Stimulated activated CD4-positive, alpha-beta T cell treated with anti-CD3 and anti-CD28 coated beads, Interleukin-2, amount 100 ng/mL, for 24 hours (primary cell): ENCODE measurements at places on chromosomes 3 and 15.

DNA sequence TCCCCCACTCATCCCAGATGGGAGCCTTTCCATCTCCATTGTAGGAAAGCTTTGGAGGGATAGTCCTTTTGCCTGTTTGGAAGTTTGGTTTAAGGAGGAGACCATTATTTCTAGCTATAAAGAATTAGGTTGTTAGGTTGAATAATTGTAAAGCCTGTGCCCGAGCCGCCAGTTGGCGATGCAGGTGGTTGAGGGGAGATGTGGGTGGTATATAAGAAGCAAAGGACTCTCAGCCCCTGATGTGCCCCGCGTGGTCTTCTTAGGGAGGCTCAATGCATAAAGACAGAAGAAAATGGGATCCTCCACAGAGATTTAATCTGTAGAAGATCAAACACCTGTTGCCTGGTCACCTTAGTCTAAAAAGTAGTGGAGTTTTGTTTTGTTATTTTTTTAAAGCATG lies 55.7 kb downstream of the CHDH start:
- DNase-seq: no peak

GRCh38 chr3:42229266-42229941 lies 36.6 kb downstream of the CCK start:
- no peak for DNase-seq

DNA sequence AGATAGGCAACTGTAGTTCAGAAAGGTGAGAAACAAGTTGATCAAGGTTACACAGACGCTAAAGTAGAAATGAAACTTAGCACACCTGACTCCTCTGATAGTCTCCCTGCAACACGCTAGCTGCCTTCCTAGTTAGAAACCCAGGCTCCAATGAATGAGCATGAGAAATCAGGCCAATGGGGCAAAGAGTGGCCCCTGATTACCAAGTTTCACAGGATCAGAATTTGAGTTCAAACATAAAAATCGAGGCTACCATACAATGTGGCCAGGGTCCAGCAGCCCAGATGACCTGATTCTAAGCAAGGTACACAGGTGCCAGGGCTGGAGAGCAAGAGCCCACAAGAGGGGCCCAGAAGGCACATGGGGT lies 7.7 kb downstream of the PLD1 start:
- DNase-seq: no peak

- DNase-seq: no peak
These were observed 77.4 kb downstream of the LRRFIP2 start for GRCh38 chr3:37096975-37097374.

- no peak for DNase-seq
These were observed 358.9 kb downstream of the RBMS3 start for GRCh38 chr3:29639578-29640290.

- DNase-seq: no peak
These were observed 95.2 kb downstream of the AQP9 start for GRCh38 chr15:58233341-58233740.

- DNase-seq: no peak
These were observed 185.3 kb upstream of the UBE2E2 start for GRCh38 chr3:23017801-23018200.

DNA sequence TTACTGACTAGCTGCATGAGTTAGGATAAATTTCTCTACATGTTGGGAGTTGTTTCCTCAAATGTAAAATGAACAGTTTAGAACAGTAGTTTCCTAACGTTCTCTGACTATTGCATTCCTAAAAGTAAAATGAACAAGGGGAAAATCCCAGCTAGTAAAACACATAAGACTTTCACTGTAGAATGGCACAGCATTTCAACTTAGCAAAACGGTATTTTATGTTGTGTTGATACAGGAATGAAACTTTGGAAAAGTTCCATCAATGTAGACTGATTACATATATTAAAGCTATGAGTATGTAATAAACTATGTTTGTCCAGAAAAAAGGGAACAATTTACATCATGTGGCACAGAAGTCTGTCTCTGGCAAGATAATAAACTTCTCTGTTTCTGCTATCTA lies 297.4 kb upstream of the EPHA3 start:
- DNase-seq: no peak

- DNase-seq: no peak
These were observed 10.1 kb upstream of the RBM5 start for GRCh38 chr3:50078622-50079021.

DNA sequence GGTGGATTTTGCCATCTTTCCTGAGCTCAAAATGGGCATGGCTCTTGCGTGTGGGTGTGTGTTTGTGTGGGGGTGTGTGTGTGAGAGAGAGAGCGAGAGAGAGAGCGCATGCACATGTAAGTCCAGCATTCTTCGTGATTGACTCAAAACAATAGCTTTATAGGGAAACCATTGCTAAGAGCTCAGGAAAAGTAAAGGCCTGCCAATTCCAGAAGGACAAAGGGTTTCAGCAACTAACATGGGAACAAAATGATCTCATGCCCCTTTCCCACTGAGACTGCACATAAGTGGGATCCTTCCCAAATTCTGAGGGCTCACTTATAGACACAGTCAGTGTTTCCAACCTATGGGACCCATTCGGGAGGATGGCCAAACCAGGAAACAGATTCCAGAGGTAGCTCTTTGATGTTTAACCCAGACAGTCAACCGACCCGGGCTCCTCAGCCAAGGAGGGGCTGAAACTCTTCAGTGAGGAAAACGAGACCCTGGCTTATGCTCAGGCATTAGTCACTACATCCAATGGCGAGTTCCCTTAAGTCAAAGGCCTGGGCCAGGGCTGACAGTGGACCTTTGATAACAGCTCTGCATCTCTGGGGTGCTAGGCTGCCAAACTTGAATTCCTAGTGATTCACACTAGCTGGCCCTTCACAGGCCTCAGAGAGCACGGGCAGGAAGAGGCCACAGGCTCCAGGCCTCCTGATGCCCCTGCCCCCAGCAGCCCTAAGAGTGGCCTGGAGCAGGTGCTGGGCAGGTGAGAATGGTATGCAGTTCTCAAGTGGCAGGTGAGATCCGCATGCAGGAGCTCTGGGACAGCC lies 305.0 kb upstream of the C2CD4B start:
- DNase-seq: no peak

- DNase-seq: no peak
These were observed 28.4 kb upstream of the PIK3CB start for GRCh38 chr3:138862924-138863775.

DNA sequence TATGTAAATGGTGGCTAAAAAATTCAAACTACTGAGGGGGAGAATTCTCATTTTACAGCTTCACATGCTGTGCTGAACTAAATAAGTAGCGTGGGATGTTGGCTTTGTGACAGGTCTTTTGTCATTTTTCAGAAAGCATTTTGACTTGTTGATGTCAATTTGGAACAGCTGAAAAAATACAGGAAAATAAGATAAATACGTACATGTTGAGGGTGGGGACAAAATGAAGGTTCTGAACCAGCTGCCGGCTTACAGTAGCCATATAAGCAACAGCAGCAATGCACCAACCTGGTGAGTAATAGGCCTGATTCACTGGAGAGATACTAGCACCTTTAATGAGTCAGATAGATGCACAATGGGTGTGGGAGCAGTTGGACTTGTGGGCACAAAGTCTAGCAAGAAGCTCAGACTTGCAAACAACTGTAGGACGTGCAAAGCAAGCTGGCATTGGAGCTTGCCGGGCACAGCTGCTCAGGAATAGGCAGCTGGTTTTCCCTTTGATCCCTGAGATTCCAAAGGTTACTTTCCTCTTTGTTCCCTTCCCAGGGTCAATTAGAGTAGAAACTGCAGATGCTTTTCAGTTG lies 12.9 kb downstream of the B3GNT5 start:
- peak; percentile 49 for DNase-seq

- DNase-seq: no peak
These were observed 102.5 kb downstream of the PDCD6IP start for GRCh38 chr3:33900809-33901505.

DNA sequence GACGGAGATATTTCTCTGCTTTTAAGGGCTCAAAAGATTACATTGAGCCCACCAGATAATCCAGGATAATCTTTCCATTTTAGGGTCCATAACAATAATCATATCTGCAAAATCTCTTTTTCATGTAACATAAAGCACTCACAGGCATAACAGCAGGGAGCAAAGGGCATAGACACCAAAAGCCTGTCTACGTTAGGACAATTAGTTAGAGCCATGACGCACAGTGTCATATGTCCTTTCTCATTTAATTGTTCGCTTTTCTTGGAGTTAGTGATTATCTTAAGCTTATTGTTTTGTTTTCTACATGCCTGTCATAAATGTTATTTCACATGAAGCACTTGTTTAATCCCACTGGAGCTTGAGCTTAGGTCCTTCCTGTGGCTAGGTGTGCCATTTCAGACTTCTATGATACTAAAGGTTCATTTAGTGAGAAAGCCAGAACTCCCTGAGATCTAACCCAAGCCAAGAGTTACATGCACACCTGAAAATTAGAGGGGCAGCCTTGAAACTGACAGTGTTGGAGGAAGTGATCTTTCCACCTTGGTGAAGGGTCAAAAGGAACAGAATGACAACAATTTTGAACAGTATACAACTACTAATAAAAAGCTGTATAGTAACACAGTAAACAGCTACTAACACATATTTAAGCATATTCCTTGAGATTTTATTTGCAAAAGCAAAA lies 11.7 kb upstream of the HHATL start:
- no peak for DNase-seq

DNA sequence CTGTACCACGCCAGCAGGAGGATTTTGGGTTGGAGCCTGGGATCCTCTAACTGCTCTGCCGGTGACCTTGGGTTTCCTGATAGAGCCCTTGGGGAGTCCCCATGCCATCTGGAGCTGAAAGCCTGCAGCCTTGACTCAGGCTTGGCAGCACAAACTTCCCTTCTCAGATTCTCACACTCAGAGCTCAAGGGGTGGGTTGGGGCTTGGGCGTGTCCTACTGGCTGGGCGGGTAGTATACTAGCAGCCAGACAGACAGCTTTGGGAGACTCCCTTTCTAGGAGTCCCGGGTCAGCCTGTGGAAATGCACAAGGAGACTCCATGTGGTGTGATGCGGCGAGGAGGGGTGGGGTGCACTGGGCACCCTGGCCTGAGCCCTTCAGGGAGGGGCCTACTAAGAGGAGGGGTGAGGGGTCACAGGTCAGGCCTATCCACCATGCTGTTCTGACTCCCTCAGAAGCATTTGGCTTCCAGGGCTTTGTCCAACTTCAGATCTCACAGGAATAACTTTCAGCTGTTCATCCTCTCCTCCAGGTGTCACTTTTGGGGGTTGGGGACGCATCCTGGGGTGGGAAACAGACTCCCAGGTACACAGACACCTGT lies 21.6 kb upstream of the PLXNA1 start:
- DNase-seq: no peak

GRCh38 chr15:77291107-77291506 lies 128.8 kb downstream of the PEAK1 start:
- no peak for DNase-seq

- DNase-seq: no peak
These were observed 76.0 kb upstream of the DCBLD2 start for GRCh38 chr3:98977520-98977919.

DNA sequence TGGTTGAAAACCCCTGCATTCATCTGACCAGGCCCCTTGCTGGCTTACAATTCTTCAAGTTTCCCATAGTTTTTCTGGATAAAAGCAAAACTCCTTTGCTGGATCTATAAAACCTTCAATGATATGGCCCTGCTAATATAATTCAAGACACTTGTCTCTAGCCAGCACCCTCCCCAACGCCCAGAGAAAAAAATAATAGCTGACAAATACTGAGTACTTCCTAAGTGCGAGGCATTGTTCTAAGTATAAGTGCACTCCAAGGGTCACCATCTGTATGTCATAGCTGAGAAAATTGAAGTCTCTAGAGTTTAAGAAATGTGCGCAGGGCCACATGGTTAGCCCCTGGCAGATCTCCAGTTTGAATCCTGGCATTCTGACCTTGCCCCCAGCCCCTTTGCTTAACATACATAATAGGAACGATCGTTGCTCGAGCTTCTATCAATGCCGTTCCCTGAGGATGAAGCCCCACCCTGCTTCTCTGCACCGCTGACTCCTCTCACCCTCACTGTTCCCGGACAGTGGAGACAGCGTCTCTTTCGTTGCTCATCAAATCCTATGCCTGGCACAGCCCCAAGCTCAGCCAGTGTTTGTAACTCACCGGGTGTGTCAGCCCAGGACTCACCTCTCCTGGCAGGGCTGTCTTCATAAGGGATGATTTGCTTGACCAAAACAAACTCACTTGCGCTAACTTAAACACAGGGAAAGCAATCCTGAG lies 377.1 kb upstream of the PROK2 start:
- DNase-seq: no peak

DNA sequence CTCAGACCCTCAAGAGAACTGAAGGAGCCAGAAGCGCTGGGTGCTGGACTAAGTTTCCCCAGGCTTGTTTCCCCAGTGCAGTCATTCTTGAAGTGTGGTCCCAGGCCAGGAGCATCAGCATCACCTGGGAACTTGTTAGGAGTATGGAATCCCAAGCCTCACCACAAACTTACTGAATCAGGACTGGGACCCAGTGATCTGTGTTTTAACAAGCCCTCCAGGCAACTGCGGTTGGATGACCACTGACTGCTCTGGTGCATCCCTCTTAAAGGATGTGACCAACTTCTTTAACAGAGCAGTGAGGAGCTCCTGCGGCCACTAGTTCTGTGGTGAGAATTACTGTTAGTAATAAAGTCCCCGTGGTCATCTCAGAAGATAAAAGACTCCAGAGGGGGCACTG lies 62.4 kb upstream of the DAZL start:
- no peak for DNase-seq

GRCh38 chr3:172562871-172563865 lies 39.9 kb upstream of the TNFSF10 start:
- DNase-seq: peak; percentile 46

GRCh38 chr15:85804481-85805170 lies 9.9 kb upstream of the KLHL25 start:
- DNase-seq: no peak

DNA sequence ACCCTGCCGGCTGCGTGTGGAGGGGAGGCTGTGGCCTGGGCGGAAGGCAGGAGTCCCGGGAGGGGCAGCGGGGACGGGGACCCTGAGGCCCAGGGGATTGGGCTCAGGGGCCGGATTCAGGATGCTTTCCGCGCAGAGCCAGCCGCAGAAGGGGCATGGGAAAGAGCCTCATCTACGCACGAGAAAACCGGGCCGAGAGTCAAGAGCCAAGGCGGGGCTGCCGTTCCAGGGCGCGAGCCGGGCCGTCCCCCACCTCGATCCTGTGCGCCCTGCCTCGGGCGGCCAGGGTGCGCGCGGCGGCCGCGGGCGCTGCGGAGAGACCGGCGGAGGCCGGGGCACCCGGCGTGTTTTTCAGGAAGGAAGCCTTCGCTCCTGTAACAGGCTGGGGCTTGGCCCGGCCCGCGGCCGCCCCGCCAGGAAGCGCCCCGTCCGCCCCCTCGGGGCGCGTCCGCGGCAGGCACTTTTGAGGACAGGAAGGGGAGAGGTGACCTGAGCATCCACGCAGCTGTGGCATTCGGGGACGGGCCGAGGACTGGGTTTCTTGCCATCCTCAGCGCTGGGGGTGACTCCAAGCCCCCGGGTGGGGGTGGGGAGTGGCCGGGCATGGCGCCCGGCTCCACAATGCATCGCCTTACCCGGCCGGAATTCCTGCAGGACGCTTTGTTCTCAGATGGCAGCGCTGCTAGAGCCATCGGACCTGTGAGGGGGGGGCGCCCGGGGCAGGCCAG lies 62.3 kb upstream of the GATA2 start:
- DNase-seq: no peak

- no peak for DNase-seq
These were observed 12.0 kb downstream of the AMOTL2 start for GRCh38 chr3:134362221-134362620.
